Effector memory CD4-positive, alpha-beta T cell (primary cell): ENCODE measurements at places on chromosomes 6 and 20.

DNA sequence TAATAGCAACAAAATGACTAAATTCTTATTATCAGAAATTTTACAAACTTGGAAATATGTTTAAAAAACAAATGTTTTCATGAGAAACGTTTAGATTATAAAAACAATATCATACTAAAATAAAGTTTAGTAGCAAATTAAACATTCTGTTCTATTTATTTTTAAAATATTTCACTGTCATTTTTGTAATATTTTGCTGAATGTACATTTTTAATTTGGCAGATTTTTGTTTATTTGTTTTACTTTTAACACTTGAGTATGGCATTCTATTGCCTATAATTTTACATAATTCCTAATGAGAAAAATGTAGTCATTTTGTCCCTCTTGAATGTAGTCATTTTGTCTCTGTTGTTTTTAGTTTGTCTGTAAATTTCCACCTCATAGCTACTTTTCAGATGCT, 1400.2 kb downstream of the GRIK2 start:
- DNase-seq = no peak

- no peak for DNase-seq
Measured at GRCh38 chr6:128822271-128822670, 60.7 kb upstream of the LAMA2 start.

- DNase-seq = no peak
Measured at GRCh38 chr20:17169585-17170136, 57.2 kb upstream of the PCSK2 start.

DNA sequence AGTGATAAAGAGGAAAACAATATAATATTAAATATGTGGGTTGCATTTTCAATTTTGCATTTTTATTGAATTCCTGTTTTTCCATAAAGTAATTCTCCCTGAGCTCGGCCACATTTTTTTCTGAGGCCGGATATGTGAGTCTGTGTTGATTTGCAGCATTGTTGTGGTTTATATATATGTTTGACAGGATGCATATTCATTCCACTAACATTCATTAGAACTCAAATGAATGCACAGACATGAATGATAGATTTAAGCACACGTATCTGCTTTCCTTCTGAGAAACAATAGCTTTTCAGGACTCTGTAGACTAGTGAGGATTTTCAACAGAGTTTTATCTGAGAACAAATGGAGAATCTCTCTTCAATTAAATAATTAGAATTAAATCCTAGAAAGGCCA, 10.6 kb upstream of the EXOC2 start:
- no peak for DNase-seq

GRCh38 chr6:17771609-17772008, 64.9 kb upstream of the NUP153 start:
- no peak for DNase-seq

- DNase-seq = peak; percentile 20
Measured at GRCh38 chr20:1212607-1213396, 9.5 kb downstream of the C20orf202 start.
